ENCODE measurements at places on chromosomes 5 and 9.

DNA sequence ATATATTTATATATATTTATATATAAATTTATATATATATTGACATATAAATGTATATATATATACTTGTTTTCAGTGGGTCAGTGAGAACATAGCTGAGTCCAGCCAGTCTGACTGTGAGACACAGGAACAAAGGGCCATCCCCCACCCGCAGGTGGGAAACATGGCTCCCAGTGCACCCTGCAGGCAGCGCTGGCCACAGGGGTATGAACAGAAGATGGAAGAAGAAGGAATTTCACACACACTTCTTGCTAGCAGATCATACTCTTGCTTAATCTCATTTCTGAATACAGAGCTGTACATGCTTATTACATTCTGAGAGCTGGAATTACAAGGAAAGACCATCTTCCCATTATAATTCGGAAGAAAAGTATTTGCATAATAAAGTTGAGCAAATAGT is 595.4 kb downstream of the IRX1 start:
- DNase-seq = no peak

DNA sequence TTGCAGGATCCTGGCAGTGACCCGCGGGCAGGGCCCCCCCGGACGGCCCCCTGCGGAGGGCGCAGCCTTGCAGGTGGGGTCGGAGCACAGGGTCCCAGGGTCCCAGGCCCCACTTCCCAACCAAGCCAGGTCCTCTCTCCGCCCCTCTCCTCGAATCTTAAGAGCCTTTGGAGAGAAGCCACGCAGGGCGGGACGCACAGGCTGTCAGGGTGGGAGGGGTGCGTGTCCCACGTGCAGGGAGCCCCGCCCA is 18.4 kb upstream of the EGFL7 start:
- DNase-seq = peak; percentile 94

DNA sequence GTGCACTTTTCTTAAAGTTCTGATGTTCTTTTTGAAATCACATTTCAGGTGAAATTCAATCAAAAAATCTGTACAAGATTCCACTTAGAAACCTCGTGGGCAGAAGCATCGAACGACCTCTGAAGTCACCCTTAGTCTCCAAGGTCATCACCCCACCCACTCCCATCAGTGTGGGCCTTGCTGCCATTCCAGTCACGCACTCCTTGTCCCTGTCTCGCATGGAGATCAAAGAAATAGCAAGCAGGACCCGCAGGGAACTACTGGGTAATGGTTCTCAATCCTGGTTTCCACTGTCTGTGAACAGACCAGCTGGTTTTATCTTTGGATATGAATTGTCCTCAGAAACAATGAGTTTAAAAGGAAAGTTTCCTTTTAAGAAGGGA is 8.1 kb upstream of the SLC2A8 start:
- DNase-seq = no peak

- no peak for DNase-seq
Observed at GRCh38 chr5:14171621-14172020, 28.5 kb downstream of the TRIO start.

GRCh38 chr5:159100782-159101646 is 1.3 kb upstream of the EBF1 start:
- no peak for DNase-seq

DNA sequence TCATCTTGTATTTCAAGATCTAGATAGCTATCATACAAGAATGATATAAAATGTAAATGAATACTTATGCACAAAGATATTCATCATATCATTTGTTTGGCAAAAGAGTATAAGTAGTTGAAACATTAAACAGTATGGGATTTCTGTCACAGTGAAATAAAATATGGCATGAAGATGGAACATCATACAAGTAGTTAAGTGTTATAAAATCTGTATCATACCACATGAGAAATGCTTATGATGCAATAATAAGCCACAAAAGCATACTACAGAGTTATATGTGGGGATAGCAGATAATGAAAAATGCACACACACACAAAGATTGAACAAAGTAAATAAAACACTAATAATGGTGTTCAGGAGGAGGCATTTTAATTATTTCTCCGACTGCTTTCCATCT is 838.0 kb upstream of the DMAC1 start:
- DNase-seq = no peak

DNA sequence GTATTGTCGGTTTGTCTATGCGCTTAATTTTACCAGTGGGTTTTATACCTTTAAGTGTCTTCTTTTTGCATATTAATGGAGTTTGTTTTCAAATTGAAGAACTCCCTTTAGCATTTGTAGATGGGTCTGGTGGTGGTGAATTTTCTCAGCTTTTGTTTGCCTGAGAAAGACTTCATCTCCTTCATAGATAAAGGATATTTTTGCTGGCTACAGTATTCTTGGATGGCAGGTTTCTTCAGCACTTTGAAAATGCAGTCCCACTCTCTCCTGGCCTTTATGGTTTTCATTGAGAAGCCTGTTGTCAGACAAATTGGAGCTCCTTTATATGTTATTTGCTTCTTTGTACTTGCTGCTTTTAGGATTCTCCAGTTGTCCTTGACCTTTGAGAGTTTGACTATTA is 142.1 kb downstream of the RAB3C start:
- no peak for DNase-seq

DNA sequence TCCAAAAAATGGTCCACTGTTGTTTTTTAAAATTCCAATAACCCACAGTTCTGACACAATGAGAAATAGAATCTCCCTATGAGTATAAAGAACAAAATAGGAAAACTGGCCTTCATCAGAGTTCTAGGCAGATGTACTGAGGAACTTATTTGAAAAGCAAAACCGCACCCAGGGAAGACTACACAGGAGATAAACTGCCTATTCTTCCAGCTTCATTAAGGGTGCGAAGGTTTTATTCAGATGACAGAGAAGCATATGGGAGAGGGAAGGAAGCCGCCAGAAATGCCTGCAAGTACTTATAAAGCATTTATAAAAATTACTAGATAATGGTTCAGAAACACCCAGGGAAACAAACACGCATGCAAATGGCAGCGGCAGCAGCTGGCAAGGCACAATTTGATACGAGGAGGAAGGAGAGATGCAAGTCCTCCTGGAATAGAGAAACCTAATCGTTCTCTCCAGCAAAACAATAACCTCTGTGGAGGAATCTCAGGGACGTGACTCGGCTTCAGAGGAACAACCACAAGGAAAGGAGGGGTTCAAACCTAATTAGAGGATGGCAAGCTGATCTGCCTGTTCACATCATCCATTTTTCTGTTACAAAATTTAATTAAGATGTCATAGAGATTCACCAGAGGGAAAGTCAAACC is 9.0 kb downstream of the TTLL11 start:
- no peak for DNase-seq

GRCh38 chr9:138009803-138010690 is 132.5 kb downstream of the CACNA1B start:
- no peak for DNase-seq

DNA sequence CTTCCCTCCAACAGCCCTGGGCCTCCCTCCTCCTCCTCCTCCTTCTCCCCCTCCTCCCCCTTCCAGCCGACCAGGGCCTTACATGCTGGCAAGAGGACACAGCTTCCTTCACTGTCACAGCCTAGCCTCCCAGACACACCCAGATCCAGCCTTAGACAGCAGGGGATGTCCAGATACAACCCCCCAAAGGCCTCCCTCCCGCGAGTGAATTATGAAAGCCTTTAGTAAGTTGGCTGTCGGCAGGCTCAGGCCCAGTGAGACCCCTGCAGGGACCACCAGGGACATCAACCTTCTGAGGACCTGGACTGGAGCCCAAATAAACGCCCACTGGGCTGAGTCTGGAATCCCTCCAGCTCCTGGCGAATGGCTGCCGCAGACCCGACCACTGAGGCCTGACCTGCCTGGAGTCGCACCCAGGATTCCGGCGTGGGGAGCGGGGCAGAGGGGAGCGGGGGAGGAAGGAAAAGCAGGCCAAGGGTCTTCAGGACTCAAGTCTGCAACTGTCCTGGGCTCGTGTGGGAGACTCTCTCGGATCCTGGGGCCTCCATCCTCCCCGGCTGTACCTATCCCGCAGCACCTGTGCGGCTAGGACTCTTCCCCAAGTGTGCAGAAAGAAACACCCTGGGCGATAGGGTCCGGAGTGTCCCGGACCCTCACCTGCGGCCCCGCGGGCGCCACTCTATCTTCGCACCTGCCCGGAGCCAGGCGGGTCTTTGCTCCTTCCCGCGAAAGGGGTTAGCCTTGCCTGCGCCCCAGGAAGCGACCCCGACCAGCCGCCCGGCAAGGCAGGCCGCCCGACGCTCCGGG is 705 bp downstream of the SEPTIN8 start:
- peak; percentile 51 for DNase-seq

GRCh38 chr5:153636670-153637451 is 146.4 kb downstream of the GRIA1 start:
- no peak for DNase-seq

- no peak for DNase-seq
Observed at GRCh38 chr9:94690344-94690743, 36.2 kb upstream of the AOPEP start.

DNA sequence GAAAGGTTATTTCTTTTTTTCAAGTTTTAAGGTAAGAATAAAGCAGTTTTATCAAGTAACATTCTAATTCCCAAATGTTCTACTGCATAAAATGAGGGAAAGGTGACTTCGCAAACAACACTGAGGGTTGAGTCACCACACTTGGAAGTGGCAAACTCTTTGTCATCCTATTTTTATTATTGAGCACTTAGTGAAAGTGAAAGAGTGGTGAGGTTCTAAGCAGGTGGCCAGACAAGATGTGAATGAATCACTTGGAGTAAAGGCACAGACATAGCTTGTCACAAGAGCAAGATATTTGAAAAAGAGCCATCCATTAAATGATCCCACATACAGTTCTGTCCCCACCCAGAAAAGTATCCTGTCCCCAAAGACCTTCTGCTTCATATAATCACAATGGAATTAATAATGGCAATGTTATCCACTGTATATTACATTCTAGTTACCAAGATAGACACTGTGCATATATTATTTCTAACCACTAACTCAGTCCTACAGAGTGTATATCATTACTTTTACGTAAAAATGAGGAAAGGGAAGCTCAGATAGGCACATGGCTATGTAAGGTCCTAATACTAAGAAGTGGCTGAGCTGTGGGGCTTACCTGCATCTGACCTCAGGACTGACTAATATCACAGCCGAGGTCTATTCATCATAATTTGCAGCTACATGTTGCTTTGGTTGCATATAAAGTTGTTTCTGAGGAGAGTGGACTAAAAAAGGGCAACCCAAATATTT is 730.4 kb upstream of the MEF2C start:
- DNase-seq = no peak

DNA sequence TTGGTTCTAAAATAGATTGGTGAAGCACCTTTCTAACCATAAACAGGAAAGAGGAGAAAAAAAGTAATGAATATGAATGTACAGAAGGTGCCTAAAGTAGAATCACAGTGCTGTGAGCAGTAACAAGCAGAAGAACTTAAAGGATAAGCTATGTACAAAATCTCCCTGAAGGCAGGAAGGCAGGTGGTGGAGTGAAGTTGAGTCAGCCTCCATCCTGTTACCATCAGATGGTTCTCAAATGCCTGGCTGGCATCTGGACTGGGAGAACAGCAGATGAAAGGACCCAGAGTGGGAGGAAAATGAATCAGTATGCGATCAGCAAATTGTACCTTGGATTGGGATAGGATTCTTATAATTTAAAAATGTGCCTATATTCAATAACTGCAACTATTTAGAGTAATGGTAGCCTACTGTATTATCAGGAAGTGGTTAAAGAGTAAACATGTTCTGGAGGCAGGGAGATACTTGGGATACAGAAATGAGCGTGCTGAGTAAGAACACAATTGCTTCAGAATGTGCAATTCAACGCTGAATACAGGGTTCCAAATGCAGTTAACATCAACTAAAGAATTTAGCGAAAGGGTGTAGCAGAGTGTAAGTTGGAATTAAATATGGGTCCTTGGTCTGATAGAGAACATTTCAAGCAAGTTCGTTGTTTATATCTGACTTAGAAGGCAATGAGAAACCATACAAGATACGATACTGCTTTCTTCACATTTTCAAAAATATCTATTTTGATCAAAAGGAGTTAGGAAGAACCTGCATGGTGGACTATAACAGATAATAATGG is 21.1 kb upstream of the FER start:
- DNase-seq = peak; percentile 9

GRCh38 chr5:154948313-154948712 is 7.4 kb downstream of the MRPL22 start:
- no peak for DNase-seq

- no peak for DNase-seq
Observed at GRCh38 chr5:95401626-95402025, 10.5 kb downstream of the FAM81B start.

DNA sequence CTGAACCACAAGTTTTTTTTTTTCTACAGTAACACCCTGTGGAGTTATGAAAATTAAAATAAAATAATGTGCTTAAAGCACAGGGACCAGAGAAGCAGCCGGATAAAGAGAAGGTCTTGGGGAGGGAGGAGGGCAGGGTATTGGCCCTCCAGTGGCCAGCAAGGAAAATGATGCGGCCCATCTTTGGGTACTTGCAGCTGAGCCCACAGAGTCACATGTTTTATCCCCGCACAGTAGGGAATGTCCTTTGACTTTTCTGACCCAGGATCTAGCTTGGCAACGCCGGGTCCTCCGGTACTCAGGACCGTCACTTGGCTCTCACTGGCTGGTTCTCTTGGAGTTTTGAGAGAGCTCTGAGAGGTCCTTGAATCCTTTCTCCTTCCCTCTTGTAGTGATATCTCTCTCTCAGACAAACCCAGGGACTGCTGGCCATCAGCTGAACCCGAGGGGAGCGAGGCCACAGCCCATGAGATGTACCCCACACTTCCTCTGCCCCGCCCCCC is 35.3 kb upstream of the HSPA9 start:
- no peak for DNase-seq

DNA sequence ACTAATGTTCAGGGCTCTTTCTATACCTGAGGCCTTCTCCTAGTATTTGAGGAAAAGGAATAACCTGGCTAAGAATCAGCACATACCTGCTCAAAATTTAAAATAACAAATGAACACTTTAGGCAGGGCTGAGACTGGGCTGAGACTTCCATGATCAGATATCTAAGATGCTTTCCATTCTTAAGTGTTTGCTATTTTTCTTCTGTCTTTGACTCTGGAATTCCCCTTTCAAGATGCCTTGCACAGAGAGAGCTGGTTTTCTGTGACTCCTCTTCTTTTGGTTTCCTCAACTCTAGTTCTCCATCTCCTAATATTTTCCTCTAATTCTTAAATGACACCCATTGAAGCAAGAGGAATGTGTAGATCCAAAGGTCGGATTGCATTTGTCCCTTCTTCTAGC is 61.1 kb downstream of the DPYSL3 start:
- no peak for DNase-seq

- no peak for DNase-seq
Observed at GRCh38 chr5:65061974-65062353, 293.2 kb downstream of the CWC27 start.

DNA sequence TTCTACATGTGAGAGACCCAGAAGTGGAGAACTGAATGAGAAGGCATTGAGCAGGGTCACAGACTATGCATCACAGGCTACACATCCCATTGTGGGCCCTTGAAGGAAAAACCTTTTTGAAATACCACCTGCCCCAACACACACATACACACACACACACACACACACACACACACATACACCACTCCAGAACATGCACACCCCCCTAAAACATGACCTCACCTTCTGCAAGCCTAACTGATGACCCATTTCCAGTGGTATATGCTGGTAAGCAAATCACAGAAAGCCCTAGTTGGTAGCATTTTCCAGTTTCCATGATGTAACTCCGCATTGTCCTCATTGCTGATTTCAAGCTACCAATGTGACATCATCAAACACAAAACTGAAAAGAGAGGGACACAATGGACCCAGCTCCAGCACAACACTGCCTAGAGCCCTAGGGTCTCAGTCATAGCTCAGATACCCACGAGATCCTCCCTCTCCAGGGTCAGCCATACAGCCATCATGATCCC is 36.4 kb downstream of the THBS4 start:
- no peak for DNase-seq

Measured in hematopoietic multipotent progenitor cell treated with erythropoietin and hydrocortisone succinate and interleukin-3 and kit ligand, for 8 days (in vitro differentiated cells).